ENCODE measurements at places on chromosomes 6 and 20.

DNA sequence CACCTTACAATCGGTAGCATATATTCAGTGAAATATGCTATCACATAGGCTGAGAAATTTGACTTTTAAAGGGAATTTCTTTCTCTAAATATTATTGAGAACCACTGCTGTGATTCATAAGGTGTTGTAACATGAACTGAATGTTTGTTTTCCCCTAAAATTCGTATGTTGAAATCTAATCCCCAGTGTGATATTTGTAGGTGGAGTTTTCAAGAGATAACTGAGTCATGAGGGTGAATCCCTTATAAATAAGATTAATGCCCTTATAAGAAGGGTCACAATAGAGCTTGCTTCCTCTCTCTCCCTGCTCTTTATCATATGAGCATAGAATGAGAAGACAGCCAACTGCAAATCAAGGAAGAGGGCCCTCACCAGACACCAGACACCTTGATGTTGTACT lies 64.8 kb downstream of the LMBRD1 start:
- DNase-seq = no peak

DNA sequence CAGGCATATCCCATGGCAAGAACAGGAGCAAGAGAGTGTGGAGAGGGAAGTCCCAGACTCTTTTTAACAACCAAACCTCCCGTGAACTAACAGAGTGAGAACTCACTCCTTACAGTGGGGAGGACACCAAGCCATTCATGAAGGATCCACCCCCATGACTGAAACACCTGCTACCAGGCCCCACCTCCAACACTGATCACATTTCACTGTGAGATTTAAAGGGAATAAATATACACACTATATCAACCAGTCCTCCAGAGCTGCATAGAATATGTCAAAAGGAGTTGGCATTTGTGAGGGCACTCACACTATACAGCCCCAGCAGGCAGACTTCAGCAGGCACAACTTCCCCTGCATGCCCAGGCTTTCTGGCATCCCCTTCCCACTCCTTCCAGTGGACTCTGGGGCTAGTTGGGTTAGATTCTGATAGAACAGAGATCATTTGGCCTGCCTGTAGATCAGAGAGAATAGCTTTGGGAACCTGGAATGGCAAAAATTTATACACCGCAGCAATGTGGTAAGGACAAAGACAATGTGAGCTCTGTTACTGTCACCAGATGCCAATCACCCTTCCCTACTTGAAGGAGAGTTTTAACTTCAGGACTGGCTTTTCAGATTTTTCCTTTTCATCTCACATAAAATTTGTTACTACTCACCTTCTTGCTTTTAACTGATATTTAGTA lies 25.2 kb upstream of the TENT5A start:
- DNase-seq = no peak

DNA sequence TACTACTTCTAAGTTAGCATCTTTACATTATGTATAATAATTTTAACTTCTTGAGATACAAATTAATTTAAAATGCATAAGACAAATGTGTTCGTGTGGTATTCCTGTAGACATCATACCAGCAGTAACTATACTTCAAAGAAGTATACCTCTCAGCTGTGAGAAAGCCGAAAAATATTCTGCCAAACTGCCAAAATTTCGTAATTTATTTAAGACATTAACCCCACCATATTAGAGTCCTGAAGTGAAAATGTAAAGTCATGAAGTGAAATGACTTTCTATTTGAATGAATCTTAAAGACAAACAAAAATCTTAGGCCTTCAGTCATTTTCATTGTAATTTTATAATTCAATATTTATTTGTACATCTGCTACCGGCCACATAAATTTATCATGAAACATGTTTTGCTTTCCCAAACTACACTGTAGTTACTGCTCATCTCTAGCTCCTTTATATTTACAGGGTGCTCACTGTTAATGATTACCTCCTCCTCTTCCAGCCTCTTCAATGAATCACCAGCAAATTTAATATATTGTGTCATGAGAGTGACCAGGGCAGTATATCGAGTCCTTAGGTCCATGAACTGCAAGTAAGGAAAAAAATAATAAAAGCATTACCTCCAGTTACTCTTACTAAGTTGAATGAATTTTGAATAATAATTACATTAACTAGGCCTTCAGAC lies 18.5 kb downstream of the DST start:
- no peak for DNase-seq

DNA sequence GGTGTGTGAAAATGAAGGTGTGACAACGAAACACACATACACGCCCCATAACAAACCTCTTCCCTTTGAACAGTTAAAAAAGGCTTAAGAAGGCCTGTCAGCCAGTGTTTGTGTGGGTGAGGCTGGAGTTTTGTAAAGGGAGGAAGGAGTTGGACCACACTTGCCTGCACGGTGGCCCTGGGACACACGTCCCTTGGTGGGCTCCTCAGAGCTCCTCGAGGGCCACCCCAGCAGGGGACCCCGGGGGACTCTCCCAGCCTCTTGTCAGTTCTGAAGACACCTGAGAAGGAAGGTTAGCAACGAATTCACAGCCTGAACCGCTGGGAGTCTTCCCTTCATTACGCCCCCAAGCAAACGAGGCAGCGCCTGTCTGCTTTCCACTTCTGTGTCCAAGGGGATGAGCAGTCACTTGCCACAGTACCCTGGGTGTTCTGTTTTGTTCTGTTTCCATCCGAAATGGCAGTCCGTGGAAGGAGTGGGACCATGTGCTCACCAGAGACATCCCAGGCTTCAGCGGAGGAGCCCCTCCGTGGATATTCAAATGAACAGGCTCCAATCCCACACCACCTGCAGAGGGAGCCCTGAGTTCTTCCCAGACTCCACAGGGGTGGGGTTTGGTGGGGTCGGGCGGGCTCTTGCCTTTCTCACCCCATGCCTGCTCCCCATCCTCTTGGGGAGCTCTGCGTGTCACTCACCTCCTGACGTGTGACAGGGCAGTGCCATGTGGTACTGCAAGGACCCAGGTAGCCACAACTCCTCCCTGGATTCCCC lies 68.6 kb downstream of the NRN1 start:
- no peak for DNase-seq
